Inflammatory macrophage (primary cell): ENCODE measurements at places on chromosomes 7 and 10.

DNA sequence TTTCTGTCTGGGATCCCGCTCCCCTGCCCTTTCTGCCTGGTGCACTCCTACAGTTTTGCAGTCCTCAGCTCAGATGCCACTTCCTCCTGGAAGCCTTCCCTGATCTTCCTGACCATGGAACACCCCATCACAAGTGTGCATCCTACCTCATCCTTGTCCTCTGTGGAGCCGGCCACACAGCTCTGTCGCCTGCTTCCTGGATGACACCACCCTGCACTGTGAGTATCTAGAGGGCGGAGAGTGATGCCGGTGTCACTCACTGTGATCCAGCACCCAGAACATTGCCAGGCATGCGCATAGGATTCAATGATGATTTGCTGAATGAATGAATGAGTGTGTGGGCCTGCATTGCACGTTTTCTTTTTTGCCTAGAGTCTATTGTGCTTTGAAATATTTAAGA is 529.9 kb downstream of the TCERG1L start:
- no peak for DNase-seq

DNA sequence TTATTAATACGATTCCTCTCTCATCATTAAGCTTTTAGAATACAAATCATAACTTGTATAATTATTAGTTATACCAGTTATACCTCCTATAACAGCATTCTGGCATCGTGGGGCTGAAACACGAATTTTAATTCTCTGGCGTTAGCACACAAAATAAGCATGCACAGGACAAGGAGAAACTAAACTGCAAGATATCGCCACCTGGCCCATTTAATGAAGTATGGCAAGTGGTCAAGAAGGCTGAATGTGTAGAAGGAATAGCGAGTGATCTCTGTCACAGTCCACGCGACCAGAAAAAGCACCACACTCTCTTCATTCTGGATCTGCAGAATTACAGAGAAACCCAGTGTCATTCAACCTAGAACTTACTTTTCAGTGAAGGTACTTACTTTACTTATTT is 18.1 kb downstream of the HACD1 start:
- DNase-seq, result peak; percentile 22

DNA sequence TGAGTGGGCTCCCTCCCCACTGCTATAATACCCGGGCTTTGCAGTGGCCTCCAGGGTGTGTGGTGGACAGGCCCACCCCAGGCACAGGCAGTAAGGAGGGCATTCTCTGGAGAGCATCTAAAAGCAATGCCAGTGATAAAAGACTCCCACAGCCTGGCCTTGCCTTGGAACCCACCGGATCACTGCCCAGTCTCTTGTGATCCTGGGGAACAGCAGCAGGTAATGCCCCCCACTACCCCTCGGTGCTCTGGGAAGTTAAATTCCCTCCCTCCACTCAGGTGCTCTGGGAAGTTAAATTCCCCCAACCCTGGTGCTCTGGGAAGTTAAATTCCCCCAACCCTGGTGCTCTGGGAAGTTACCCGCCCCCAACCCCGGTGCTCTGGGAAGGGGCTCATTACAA is 565.2 kb downstream of the TCERG1L start:
- DNase-seq, result no peak

DNA sequence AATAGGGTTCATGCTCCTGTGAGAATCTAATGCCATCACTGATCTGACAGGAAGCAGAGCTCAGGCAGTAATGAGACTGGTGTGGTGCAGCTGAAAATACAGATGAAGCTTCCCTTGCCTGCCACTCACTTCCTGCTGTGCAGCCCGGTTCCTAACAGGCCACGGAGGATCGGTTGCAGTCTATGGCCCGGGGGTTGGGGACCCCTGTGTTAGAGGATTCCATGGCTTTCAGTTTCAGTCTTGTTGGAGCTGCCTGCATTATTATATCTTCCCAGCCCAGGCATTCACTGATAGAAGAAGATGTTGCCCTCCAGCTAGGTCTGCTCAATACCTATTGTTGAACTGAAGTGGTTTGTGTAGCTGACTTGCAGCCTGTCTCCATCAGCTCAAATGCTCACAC is 1298.8 kb downstream of the TYW1 start:
- no peak for DNase-seq

DNA sequence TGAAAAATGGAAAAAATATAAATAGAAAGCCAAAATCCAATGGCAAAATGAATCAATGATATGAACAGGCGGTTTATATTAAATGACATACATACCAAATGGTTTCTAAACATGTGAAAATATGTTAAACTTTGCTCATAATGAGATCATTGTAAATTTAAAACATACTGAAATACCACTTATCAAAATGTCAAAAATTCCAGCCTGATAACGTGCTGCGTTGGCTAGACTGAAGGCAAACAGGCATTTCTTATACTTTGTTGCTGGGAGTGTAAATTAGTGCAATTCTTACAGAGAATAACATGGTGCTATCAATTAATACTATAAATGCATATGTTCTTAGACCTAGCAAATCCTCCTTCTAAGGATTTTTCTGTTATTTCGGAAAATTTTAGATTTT is 225.8 kb upstream of the FAM3C start:
- no peak for DNase-seq

DNA sequence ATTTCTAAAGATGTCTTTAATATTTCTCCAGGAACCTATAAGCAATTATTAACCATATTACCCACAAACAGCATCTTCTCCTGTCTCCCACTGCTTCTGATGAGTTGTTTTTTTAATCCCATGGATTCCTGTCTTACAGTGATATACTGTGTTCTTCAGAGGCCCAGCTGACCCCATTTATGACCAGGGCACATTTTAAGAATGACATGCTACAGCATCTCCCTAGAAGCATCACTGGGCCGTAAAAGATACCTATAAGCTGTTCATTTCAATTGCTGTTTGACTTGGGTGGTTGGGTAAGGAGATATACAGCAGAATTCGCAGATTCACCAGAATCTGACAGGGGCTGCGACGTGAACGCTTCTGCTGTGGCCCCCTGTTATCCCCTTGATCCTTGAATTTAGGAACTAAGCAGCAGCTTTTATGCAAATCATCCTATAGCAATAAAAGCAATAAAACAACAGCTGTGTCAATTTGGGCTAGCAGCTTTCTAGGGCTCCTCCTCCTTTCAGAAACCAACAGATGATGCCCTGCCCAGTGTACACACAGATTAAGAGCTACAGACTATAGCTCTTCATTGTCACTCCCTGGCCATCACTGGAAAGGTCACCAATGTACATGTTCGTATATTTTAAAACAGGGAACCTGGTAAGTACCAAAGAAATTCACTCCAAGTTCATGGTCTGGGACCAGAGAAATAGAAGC is 86.8 kb downstream of the CPEB3 start:
- DNase-seq, result no peak

GRCh38 chr7:149501651-149502050 is 4.0 kb upstream of the ZNF746 start:
- DNase-seq, result no peak

GRCh38 chr7:131293018-131293417 is 34.7 kb upstream of the MKLN1 start:
- DNase-seq, result no peak

- no peak for DNase-seq
These were observed 19.0 kb downstream of the MDH2 start for GRCh38 chr7:76066716-76067503.

GRCh38 chr10:88194041-88194887 is 330.8 kb downstream of the PTEN start:
- no peak for DNase-seq

- DNase-seq, result peak; percentile 14
These were observed 10.8 kb downstream of the NEURL1 start for GRCh38 chr10:103504181-103504783.

DNA sequence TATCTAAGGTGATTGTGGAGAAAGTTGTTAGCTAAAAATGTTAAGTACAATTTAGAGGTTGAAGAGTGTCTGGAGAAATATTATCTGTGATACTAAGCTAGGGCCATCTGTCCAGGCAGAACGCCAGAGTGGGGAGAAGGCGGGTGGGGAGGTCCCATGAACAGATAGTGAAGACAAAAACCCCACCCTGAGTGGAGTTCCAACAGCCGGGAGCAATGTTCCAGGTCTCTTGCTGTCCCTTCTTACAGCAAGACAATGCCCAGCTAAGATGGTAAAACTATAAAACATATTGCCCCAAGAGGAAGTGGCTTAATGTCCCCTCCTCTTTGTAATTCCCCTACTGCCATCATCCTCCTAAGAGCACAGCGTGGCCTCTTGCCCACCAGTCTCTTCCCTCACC is 10.4 kb upstream of the IL15RA start:
- DNase-seq, result no peak

- peak; percentile 78 for DNase-seq
These were observed 13.6 kb downstream of the TSPAN15 start for GRCh38 chr10:69464801-69465401.

GRCh38 chr10:45197816-45198485 is 117.5 kb downstream of the OR13A1 start:
- DNase-seq, result no peak

GRCh38 chr10:128958834-128959690 is 508.0 kb upstream of the MGMT start:
- DNase-seq, result no peak

GRCh38 chr10:131124945-131125344 is 186.6 kb downstream of the TCERG1L start:
- DNase-seq, result no peak

DNA sequence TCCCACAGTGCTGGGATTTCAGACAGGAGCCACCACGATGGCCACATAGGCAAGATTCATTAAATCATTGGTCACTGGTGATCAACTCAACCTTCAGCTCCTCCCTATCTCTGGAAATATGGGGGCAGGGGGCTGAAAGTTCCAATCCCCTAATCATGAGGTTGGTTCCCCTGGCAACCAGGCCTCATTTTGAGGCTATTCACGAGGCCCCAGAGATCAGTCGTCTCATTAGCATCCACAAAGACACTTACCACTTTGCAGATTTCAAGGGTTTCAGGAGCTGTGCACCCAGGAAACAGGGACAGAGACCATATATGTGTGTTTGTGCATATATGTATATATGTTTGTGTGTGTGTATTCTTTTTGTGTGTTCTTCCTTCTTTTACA is 7.7 kb upstream of the GUSB start:
- DNase-seq, result no peak

- no peak for DNase-seq
These were observed 765.1 kb upstream of the POM121L12 start for GRCh38 chr7:52270301-52270700.

DNA sequence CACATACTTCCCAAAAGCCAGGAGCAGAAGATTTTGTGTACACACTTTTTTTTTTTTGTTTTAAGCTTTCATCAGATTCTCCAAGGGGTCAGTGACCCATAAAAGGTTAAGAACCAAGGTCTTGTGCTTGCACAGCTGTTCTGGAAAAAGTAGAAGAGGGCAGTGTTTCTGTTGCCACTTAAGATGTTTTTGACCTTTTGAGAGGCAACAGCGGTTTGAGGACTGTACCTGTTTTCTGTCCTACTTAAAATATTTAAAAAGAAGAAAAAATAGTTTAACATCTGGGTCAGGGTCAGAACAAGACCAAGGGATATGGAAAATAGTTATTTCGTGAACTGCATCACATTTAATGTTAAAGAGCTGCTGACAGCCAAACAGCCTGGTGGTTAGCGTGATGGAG is 32.9 kb downstream of the AUTS2 start:
- no peak for DNase-seq

GRCh38 chr7:21304808-21305375 is 123.0 kb upstream of the SP4 start:
- DNase-seq, result no peak

DNA sequence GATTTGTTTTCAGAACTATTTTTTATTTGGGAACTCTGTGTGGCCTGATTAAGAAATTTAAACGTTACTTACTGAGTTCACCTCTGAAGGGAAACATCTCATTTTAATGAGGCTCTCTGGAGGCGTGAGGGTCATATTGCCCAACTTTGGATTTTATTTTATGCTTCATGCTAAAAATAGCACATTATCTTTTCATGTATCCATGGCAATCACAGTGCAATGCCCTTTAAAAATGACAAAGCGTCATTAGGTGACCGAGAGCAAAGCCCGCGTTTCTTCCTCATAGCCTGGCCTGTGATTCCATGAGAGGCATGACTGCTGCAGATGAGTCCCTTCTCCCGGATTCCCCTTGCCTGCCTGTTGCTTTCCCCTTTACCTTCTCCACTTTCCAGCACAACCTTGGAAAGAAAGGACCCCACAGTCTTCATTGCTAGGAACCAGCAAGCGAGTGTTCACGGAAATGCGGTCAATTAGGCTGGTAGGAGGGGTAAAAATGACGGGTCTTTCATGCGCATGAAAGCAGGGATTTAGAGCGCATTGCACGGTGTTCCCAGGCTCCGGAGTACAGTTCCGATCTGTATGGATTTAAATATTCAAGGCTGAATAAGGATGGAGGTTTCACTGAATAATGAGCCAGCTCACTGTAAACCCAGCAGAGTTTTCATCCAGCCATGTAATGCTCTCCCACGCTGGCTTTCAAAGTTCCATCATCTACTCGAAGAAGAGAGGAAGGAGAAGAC is 98.2 kb upstream of the PITRM1 start:
- peak; percentile 11 for DNase-seq

- DNase-seq, result no peak
These were observed 659.2 kb upstream of the GALNT17 start for GRCh38 chr7:70472601-70473237.

DNA sequence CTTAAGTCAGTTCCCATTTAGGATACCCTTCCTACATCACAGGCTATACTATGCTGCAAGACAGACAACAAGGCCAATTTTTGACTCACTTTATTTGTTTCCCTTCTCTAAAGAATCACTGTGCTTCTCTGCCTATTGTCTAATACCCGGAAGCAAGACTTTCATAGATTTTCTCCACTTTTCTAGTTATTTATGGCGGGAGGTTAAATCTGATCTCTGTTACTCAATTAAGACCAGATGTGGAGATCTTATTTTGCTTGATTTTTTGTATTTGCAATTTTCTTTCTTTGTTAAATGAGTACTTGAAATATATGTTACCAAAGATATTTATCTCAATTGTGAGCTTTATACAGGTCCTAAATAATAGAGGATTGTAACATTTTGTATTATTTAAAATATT is 511.5 kb downstream of the ATRNL1 start:
- no peak for DNase-seq

- DNase-seq, result no peak
These were observed 25.4 kb downstream of the PDGFA start for GRCh38 chr7:494259-494687.

- DNase-seq, result no peak
These were observed 1.1 kb upstream of the GALNTL5 start for GRCh38 chr7:151954866-151955820.

- no peak for DNase-seq
These were observed 765.8 kb downstream of the KCNMA1 start for GRCh38 chr10:76871697-76872295.

DNA sequence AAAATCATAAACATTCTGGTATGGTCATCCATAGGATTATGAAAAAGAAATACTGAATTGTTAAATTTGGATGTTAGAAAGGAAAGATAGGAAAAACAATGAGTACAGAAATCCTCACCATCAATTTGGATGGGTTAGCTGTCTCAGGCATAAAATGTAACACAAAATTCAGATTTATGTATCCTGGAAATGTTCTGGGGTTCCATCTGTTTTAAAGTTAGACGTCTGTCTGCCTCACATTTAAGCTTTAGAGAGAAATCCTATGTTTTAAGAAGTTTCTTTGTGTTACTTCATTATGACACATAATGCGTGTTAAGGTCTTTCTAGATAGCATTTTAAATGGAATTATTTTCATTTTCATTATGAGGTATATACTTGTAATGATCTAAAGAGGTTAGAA is 103.5 kb downstream of the REEP3 start:
- DNase-seq, result no peak
